ENCODE measurements at places on chromosomes 2 and 18.

DNA sequence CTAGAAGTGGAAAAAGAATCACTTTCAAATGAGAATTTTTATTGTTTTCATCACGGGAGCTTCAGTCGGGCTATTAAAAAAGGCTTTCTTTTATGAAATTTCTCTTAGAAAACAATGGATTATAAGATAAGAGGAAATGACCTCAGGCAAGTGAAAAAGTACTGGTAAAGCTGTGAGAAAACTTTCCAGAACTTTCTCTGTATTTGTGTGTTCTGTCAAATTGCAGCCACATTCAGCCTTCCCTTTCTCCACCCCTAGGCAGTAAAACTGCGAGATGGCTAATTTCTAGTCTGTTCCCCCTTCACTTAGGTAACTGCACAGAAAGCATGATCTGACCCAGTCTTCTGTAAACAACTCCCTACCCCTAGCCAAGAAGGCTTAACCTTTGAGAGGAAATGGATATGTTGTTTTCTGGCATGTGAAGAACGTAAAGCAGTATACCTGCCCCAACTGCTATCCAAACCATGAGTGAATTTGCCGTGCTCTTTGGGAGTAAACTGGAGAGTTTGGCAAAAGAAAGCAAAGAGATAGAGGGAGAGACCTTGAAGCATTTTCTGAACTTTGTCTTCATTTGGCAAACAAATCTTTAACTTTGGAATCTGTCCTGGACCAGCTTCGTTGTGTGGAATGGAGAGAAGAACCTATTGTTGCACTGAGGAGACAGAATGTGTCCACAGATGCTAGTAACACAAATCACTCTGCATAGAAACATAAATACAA is 105.4 kb downstream of the ETAA1 start:
- no peak for DNase-seq

DNA sequence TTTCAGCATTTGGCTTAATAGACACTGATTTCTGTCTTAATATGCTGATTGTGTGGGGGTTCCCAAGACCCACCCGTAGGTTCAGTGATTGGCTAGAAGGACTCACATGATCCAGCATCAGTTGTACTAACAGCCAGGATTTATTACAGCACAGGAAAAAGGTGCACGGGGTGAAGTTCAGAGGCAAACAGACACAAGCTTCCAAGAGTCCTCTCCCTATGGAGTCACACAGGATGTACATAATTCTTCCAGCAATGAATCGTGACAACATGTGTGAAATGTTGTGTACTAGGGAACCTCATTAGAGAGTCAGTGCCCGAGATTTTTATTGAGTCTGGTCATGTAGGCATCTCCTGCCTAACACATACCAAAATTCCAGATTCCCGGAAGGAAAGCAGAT is 52.8 kb downstream of the GALNT1 start:
- no peak for DNase-seq

DNA sequence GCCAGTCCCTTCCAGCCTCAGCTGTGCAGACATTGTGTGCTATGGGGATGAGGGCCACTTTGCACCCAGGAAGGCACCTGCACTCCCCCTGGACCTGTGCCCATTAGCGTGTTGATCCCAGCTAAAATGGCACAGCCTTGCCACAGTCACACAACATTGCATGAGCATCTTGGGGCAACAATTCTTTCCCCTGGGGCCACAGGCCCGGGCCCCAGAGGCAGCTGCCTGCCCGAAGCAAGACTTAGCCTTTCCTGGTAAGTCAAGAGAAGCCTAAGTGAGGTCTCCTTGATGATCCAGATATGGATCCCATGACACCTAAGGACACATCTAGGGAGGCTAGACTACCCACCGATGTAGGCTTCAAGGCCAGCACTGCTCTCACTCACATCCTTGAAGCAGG is 202.1 kb downstream of the BCL11A start:
- DNase-seq: no peak

GRCh38 chr2:235533198-235533597 is 39.4 kb downstream of the AGAP1 start:
- DNase-seq: no peak

DNA sequence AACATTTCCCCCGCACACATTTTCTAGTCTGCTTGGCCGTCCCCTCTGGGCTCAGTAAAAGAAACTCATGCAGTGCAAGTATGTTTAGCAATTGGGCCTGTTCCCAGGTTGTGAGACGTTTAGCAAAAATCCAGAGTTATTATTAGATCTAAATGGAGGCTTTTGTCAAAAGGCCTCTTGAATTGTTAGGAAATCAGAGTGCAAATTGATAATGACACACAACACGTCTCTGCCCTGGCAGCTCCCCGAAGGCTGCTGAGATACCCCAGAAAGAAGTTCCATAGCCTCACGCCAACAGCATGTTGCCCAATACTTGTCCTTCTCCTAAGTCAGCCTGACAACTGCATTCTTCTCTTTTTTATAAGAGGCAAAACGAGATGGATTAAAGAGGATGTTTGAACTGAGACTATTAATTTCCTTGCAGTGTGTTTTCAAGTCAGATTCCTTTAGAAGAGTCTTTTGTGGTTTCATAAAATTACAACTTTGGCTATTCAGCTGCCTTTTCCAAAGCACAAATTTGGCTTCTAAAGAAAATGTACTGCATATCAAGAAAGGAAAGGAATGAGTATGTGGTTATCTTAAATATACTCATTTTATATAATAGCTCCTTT is 202.2 kb downstream of the TRIB2 start:
- no peak for DNase-seq

DNA sequence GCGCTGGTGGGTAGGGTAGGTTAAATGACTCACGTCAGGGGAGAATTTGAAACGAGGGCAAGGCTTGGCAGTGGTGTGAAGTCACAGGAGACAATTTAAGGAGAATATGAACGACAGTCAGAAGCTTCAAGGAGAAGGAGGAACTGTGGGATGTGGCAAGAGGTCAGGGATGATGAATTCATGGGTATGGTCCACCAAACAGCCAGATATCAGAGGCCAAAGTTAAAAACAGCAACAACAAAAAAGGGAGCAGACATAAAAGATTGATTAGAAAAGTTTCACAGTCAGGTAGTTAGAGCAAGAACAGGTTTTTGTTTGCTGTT is 1.4 kb upstream of the ZNF396 start:
- DNase-seq: no peak

- DNase-seq: no peak
These were observed 6.8 kb downstream of the MAT2A start for GRCh38 chr2:85545780-85546240.

GRCh38 chr2:118145806-118146205 is 57.5 kb downstream of the INSIG2 start:
- no peak for DNase-seq

DNA sequence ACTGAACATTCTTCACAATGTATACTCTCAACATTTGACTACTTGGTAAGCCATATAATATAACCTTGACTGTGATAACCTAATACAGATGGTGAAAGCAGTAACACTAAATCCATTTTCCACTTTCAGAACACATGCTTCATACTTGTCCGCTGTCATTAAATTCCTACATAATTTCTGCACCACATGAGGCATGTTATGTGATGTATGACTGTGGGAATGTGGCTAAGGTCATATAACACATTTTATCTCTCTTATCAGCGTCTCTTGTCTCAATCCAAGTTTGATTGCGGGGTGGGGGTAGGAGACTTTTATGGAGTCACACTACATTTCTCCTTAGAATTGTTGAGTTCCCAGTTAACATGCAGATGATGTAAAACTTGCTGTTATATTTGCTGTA is 110.9 kb downstream of the MTCL1 start:
- DNase-seq: no peak

- no peak for DNase-seq
These were observed 8.4 kb downstream of the FLACC1 start for GRCh38 chr2:201348758-201349157.

DNA sequence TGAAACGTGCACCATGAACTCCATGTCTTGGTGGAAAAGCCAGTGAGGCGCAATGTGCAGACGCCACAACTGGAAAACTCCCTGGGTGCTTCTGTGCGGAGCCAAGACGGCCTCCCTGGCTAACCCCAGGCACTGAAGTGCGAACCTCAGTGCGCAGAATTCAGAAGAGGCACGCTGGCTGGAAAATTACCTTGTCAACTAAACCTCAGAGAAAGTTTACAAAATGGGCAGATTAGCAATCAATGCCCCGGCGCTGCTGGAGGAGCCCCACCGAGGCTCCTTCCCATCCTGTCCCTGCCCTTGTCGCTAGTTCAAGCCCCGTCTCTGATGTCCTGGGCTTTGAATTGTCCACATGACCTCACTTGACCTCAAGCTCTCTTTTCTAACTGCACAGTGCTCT is 22.2 kb downstream of the SNORC start:
- DNase-seq: no peak

DNA sequence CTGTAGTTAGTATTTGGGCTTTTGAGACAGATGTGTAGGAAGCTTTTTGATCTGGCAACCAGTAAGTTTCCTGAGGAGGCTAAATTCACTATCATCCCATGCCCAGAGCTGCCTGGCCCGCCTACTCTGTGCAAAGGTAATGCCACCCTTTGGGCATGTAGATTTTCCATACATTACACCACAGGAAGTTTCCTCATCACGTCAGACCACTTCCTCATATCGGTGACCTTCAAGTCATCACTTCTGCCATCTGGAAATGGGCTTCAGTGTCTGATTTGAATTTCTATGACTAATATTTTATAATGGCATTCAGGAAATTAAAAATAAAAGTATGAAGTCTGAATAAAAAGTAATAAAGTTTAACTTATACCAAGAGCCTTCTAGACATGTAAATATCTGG is 825.4 kb downstream of the DCDC2C start:
- no peak for DNase-seq

- no peak for DNase-seq
These were observed 89.8 kb upstream of the CYRIA start for GRCh38 chr2:16755442-16755841.

DNA sequence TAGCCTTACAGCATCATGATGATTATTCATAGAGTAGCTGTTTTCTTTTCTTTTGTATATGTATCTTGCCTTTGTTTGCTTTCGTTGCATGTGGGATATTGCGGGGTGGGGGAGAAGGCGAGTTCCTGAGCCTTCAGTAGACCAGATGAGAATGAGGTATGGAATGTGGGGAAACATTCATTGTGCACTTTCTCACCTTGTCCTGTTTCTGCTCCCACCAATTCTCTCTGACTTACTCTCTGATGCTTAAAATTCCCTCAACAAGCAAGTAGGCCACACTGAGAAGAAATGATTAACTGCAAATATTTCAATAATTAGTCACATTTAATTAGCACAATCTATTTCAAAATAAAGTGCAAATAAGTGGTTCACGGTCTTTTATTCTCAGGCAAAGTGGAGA is 31.0 kb downstream of the GKN2 start:
- no peak for DNase-seq

GRCh38 chr2:238449241-238449640 is 22.5 kb downstream of the ASB1 start:
- DNase-seq: no peak

GRCh38 chr18:68714366-68714711 is 569 bp downstream of the TMX3 start:
- no peak for DNase-seq

- no peak for DNase-seq
These were observed 5.3 kb downstream of the PER2 start for GRCh38 chr2:238282861-238283738.

- no peak for DNase-seq
These were observed 36.7 kb upstream of the AGPS start for GRCh38 chr2:177355874-177356273.

- DNase-seq: no peak
These were observed 55.3 kb upstream of the HAAO start for GRCh38 chr2:42847596-42848151.

- no peak for DNase-seq
These were observed 117.8 kb downstream of the DYM start for GRCh38 chr18:49342690-49343089.

DNA sequence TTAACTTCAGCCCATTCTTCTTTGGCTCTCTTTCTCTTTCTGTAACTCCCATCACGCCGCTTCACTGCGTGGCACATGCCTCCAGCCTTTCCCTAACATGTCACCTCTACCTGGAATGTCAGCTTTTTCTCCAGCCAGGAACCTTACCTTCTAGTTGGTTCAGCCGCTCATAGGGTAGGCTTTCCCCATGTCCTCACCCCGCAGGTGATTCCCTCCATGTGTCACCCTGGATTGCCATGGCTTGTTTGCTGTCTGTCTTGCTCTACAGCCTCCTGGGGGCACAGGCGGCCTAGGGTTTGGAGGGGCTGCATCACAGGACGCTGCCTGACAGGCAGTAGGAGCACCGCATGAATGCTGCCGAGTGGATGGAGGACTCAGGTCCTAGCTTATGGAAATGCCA is 39.2 kb downstream of the ARHGEF4 start:
- no peak for DNase-seq

GRCh38 chr2:196988639-196989038 is 62.1 kb upstream of the PGAP1 start:
- DNase-seq: no peak

DNA sequence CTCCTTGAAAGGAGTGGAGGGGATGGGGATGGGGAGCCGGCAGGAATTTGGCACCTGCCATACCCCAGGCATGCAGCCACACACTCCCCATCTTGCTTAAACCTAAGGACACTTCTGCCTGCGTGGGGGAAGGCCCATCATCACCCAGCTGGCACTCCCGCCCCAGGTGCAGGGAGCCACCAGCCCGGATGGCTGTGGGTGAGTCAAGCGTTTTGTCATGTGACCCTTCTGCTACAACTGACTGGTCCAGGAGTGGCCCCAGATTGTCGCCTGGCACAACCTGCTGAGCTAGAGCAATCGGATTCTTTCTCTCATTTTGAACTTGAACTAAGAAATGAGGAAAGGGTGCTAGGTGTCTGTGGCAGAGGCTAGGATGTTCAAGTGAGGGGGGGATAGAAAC is 61.3 kb downstream of the TSN start:
- no peak for DNase-seq

- DNase-seq: no peak
These were observed 426.9 kb downstream of the CDH2 start for GRCh38 chr18:27750014-27750413.

GRCh38 chr2:219506153-219506801 is 7.6 kb downstream of the GMPPA start:
- DNase-seq: no peak

DNA sequence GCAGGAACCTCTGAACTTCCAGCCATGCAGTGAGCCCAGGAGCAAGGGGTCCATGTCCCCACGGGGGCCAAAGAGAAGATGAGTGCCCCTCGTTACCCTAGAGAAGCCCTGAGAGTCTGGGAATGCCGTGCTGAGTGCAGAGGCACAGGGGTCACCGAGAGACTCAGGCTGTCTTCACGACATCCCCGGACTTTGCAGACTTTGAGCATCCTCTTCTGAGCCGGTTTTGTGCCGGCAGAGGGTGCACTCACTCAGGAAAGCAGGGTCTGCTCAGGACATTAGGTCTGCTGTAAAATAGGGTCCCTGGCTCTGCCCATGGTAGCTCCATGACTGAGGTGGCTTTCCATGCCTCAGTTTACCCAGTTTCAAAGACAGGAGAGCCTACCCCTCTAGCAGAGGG is 71.0 kb downstream of the GALNT14 start:
- DNase-seq: no peak

Data from stimulated activated CD4-positive, alpha-beta T cell treated with anti-CD3 and anti-CD28 coated beads, Interleukin-1b, Interleukin-23, amount 100 ng/mL, for 4 hours (primary cell).